ENCODE measurements at places on chromosomes 4 and X. TPM values are rescaled to one million over a fixed set of nuclear protein-coding genes. Genes with fewer than 3 reads are reported as not detected.

DNA sequence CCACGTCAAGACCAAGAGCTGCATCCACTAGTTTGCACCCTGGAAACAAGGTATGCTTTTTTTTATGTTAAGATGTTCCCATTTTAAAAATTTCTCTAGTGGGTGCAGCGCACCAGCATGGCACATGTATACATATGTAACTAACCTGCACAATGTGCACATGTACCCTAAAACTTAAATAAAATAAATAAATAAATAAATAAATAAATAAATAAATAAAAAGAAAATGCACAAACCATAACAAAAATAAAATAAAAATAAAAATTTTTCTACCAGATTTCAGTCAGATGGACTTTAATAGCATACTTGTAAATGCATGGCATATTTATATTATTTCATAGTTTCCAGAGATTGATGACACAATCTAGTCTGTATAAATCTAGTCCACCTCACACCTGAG, 1.9 kb upstream of the PRR27 start:
- DNase-seq = no peak

GRCh38 chrX:134013092-134013497, 27.7 kb upstream of the GPC3 start:
- no peak for DNase-seq

DNA sequence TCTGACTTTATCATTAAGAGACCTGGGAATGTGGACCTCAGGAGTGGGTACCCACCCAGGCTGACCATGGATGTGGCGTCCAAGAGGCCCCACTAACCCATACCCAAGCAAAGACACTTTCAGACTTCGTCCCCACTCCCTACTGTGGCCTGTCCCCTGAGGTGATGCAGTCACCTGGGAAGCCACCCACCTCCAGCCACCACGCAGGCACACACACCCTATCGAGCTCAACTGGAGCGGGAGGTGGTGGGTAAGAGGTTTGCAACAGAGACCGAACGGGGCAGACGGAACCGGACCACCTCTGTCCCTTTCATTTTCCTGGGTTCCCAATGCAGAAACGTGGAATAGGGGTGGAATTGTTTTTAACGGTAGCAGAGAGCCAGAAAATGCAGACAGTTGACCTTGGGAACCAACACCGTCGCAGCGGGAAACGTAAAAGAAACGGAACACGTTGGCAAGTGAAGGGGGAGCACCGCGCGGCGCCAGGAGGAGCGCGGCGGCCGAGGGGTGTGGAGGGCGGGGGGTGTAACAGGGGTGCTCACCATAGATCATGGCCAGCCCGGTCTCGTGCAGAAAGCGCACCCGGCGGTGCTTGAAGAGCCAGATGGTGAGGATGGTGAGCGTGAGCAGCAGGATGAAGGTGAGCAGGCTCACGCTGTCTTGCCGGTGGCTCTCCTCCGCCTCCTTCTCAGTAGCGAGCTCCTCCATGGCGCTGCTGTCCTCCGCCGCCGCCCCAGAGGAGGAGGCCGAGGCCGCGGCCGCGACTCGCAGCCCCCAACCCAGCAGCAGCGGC, 559 bp downstream of the SLC9A7 start:
- DNase-seq = no peak

DNA sequence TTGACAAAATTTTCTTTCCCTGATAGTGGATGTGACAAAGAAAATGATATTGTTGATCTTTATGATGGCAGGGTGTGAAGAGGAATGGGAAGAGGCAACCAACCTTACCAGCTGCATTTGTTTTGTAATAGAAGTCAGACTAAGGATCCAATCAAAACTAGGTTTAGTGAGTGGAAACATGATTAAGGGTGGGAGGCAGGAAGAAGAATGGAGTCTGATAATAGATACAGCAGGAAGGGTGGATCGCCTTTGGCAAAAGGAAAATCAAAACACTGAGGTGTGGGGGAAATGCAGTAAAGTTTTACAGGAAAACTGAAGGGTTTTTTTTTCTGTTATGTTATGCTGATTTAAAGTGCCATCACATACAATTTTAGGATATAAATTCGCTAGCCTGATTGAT, 3.4 kb downstream of the CLIC2 start:
- DNase-seq = no peak

GRCh38 chr4:15413010-15413622, 14.7 kb upstream of the C1QTNF7 start:
- DNase-seq = no peak

Gene GALNT7
- total RNA-seq = 48.2 TPM

Gene GAGE12E
- not detected for total RNA-seq

Gene GAGE13
- total RNA-seq = not detected

Gene H2BW1
- not detected for total RNA-seq

Gene NPNT
- total RNA-seq = 6.8 TPM
